Occipital lobe (tissue), 3 donors: ENCODE measurements at places on chromosomes 13 and 19.

DNA sequence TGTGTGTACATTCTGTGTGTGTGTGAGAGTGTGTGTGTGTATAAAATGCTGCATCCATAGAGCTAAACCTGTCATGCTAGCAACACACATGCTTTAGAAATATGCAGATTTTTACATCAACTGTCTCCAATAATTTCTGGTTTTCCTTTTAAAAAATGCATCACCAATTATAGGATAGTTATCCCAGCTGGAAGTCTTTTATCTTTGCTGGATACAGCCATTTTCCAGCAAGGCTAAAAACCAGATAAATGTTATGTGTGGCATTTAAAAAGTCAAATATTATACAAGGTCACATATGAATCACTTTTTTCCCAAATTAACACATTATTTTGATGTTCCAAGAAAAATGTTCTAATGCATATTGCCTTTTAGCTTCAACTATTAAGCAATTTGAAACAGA lies 202.0 kb upstream of the IPO5 start:
- no peak for DNase-seq

- DNase-seq, result no peak
Measured at GRCh38 chr19:21593934-21594820, 88.8 kb downstream of the ZNF429 start.

DNA sequence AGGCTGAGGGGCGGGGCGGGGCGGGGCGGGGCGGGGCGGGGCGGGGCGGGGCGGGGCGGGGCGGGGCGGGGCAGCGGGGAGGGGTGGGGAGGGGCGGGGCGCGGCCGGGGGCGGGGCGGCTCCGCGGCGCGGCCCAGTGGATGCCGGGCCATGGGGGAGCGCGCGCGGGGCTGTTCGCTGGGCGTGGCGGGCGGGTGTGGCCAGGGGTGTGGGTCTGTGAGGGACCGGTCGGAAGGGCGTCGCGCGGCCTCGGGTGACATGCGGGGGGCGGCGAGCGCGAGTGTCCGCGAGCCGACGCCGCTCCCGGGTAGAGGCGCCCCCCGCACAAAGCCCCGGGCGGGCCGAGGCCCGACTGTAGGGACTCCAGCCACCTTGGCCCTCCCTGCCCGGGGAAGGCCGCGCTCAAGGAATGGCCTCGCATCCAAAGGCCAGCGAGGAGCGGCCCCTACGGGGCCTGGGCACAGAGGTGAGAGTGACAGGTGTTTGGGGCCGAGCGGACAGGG lies at the start of gene ZFP28:
Gene ZFP28 (plus strand): TSS at position 188 of the 503 bp plus-strand sequence. CDS start 71 bp downstream, at position 259.
- no peak for DNase-seq

DNA sequence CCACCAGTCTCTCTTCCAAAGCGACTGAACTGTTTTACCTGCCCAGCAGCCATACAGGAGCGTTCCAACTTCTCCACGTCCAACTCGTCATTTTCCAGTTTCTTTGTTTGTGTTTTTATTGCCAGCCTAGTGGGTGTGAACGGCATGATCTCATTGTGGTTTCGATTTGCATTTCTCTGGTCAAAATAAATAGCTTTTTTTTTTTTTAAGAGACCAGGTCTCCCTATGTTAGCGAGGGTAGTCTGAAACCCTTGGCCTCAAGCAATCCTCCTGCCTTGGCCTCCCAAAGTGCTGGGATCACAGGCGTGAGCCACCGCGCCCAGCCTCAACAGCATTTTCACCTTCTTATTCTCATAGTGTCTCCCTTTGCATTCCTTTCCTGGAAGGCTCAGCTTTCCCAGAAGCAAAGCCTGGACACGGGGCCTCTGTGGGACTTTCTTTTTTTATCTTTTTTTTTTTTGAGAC lies 4.2 kb upstream of the JSRP1 start:
- no peak for DNase-seq

DNA sequence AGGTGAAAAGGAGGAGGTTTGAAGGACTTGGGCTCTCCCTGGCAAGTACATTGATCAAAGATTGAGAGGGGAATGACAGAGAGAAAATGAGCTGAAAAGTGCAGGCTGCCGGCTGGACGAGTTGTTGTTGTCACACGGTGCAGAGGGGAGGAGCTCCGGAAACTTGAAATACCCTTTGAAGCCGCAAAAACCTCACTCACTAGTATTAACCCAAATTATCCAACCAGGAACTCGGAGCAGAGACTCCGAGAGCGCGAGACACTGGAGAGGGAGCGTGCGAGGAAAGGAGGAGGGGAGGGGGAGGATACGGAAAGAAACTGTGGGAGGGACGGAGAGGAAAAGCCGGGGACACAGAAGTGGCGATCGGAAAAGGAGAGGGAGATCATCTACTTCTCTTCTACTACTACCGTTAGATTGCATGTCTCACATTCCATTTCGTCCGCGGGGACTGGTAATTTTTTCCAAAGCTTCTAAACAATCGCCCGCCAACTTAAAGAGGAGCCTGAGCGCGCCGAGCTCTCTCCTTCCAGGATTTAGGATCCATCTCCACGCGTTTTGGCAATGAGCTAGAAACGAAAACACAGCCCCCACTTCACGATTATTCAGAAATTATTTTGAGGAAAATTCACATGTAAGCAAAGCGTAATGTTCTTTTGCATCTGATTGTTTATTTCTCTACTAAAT lies at the start of gene DACH1:
Gene DACH1 (minus strand): TSS at position 74 of the 684 bp plus-strand sequence.
- DNase-seq, result peak; percentile 45

DNA sequence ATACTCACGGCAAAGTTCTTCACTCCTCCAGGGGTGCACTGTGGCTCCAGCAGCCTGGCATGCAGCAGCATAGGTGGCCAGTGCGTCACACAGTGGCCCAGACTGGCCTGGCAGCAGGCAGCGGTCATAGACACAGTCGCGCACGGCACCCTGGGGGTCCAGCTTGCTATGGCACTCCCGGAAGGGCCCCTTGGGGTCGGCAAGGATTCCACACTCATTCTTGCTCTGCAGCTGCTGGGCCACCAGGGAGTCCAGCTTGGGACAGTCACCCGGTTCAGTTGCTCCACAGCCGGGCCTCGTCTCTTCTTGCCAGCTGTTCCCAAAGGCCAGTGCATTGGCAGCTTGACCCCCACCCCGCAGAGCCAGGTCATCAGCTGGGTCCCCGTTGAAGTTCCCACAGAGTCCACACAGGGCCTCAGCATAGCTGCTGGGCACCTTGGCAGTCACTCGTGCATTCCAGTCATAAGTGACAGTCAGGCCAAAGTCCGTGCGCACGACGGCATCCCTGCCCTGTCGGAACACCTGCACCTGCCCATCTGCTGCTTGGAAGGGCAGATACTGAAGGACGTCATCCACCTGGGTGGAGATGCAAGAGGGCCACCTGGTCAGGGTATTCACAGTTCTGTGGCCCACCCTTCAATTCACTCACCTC lies 20.6 kb downstream of the FCGBP start:
- no peak for DNase-seq

GRCh38 chr19:11485245-11485837 lies 4.5 kb upstream of the ELAVL3 start:
- no peak for DNase-seq

DNA sequence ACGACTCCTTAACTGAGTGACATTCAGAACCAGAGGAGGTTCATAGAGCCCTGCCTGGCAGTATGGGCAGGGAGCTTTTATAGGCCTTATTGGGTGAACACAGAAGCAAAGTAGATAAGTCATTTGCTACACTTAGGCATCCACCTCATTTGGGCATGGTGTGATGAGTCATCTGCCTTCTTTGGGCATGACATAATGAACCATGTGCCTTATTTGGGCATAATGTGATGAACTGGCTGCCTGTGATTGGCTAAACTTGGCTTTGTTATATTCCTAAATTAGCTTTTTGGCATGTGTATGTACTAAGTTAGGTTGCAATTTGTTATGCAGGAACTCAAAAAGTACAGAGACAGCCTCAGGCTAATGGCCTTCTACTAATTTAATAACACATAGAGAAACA lies 2210.2 kb upstream of the PCDH20 start:
- DNase-seq, result no peak

DNA sequence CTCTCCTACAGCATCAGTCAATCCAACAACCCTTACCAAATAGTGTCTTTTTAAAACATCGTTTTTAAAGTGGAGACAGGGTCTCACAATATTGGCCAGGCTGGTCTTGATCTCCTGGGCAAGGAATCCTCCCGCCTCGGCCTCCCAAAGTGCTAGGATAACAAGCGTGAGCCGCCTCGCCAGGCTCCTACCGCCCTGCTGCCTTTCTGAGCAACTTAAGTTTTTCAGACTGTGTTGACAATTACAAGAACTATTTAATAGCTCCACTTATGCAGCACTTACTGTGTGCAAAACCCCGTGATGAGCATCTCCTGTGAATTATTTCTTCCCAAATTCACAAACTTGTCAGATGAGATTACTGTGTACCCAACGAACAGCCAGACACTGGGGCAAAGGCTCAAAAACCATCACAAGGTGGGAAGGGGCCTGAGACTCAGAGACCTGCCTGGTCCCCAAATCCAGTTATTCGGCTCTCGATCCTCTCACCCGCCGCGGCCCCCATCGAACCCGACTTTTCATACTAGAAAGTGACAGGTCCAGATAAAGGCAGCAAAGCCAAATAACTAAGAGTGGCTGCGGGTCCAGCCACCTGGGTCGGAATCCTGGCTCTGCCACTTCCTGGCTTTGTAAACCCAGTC lies 581 bp downstream of the RPL18 start:
- DNase-seq, result no peak

GRCh38 chr19:49635530-49636232 lies 4.3 kb downstream of the RRAS start:
- no peak for DNase-seq

GRCh38 chr19:43455321-43456113 lies 9.9 kb downstream of the LYPD3 start:
- no peak for DNase-seq

GRCh38 chr19:53907193-53907581 lies 1.9 kb upstream of the CACNG7 start:
- DNase-seq, result no peak

DNA sequence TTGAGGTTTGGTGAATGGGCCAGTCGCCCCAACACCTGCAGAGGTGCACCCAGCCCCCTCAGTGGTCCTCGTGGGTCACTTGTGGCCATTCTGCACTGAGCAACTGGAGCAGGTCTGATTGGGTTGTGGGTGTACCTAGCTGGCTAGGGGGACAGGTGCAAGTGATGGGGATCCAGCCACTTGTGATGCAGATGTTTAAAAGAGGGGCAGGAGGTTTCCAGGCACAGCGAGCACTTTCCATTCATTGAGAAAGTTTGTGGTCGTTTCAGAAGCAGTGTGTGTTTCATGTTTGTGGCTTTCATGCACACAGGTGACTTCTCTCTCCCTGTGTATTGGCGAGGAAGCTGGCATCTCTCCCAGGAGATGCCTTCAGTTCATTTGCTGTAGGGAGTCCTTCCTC lies 34.7 kb downstream of the TSSK6 start:
- no peak for DNase-seq

- no peak for DNase-seq
Measured at GRCh38 chr13:97223711-97224541, 1.8 kb downstream of the MBNL2 start.

GRCh38 chr19:4704317-4704673 lies 19.3 kb downstream of the DPP9 start:
- no peak for DNase-seq

DNA sequence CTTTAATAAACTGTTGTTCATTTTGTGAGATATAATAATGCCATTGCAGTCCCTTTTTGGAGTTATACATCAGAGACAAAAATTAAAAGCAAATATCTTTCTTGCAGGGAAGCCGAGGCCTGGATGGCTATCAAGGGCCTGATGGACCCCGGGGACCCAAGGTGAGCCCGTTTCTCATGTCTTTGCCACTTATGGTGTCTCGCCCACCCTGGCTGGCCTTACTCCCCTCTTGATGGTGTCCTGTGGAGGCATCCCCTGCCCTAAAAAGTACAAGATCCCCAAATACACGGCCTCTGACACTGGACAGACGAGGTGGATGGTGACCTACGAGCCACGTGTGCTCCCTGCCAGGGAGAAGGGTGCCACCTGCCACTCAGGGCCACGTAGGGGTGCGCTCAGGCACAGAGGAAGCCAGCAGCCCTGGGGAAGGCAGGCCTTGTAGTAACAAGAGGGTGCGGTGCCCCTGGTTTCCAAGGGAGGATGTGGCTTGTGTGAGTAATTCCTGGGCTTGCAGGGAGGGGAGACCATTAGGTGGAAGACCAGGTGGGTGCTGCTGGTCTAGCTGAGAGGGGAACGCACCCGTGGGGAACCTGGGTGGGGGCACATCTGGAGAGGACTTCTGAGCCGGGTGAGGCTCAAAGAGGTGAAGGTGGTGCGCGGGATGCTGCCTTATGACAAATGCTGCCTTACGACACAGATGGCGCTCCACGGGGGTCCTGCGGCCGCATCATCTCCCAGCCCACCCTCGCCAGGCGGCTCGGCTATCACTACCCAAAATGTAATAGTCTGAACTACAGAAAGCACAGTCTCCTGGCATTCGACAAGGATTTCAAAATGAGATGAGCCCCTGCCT lies 115.6 kb downstream of the RAB20 start:
- DNase-seq, result no peak

- no peak for DNase-seq
Measured at GRCh38 chr19:11177592-11177991, 19.8 kb downstream of the KANK2 start.

DNA sequence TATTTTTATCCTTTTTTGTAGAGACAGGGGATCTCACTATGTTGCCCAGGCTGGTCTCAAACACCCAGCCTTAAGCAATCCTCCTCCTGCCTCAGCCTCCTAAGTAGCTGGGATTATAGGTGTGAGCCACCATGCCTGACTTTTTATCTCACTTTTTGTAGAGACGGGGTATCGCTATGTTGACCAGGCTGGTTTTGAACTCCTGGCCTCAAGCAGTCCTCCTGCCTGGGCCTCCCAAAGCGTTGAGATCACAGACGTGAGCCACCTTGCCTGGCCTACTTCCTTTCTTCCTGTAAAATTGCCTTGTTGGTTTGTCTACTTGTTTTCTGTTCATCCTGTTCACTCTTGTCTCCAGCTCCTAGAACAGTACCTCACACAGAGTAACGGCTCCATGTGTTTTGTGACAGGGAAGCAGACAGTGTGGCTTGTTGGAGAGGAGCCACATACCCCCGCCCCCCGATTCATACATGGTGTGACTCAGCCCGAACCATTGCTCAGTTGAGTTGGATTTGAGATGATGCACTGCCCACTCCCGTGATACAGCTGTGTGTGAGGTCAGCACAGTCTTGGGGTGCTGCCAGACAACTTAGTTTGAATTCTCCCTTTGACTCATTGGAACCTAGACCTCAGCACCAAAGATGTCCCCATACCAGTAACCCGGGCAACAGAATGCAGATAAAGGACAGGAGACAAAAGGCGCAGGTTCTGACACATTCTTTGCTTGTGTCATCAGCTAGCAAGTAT lies 34.2 kb downstream of the GPR42 start:
- peak; percentile 6 for DNase-seq

GRCh38 chr19:4830768-4831265 lies 695 bp downstream of the TICAM1 start:
- no peak for DNase-seq

GRCh38 chr13:30415430-30416030 lies 6.8 kb upstream of the UBE2L5 start:
- DNase-seq, result no peak

- no peak for DNase-seq
Measured at GRCh38 chr13:111323549-111323948, 3.1 kb downstream of the TEX29 start.
